A673 (cell line): ENCODE measurements at places on chromosomes 7 and 10.

- H3K36me3 ChIP-seq = no peaks in the 10 kb centered on the region
- no peaks in the 10 kb centered on the region for H3K27me3 ChIP-seq
- no peaks in the 10 kb centered on the region for H3K4me1 ChIP-seq
- H3K27ac ChIP-seq = no peak overlapping the region
These were observed 9.1 kb downstream of the LANCL2 start for GRCh38 chr7:55374213-55374612.

DNA sequence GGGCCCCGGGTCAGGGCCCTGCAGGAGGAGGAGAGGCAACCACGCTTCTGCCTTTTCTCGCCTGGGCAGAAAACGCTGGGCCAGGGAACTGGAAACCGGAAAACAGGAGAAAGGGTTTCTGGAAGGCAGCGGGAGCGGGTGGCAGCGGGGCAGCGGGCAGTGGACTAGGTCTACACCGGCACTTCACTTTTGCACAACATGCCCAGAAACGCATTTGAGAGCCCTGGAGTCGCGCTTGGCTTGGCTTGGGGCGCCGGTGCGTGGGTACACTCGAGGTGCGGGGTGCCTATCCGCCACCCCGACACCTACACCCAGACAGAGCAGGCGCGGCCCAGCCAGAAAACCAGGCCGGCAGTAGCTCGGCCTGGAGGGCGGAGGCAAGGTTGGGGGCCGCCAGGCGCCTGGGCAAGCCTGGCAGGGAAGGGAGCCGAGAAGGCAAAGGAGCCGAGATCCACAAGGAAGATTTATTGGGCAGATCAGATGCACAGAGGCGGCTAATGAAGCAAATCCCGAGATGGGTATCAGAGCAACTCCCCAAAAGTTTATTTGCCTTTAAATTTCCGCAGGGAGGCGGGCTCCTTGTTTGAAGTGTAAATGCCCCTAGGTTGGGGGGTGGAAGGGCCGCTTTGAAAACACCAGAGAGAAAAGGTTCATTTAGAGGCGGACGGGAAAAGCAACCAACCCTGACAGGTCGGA is 3.2 kb upstream of the PAX2 start:
- DNase-seq = no peak
- no peaks in the 10 kb centered on the region for H3K36me3 ChIP-seq
- H3K27me3 ChIP-seq = peaks cover 100% of the 10 kb centered on the region

DNA sequence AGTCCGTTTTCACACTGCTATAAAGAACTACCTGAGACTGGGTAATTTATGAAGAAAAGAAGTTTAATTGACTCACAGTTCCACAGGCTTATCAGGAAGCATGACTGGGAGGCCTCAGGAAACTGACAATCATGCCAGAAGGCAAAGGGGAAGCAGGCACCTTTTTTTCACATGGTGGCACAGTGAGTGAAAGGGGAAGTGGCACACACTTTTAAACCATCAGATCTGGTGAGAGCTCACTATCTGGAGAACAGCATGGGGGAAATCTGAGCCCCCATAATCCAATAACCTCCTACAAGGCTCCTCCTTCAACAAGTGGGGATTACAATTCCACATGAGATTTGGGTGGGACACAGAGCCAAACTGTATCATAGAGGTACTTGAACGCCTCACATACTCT is 30.0 kb downstream of the AGR3 start:
- peaks cover 9% of the 10 kb centered on the region for H3K4me1 ChIP-seq
- no peaks in the 10 kb centered on the region for H3K27me3 ChIP-seq
- no peaks in the 10 kb centered on the region for H3K36me3 ChIP-seq
- no peak overlapping the region for H3K4me3 ChIP-seq

- no peak overlapping the region for H3K27ac ChIP-seq
- peaks cover 3% of the 10 kb centered on the region for H3K4me1 ChIP-seq
- no peaks in the 10 kb centered on the region for H3K36me3 ChIP-seq
- no peak for DNase-seq
- H3K27me3 ChIP-seq = peaks cover 20% of the 10 kb centered on the region
These were observed 39.5 kb downstream of the CNNM1 start for GRCh38 chr10:99368646-99369045.

GRCh38 chr7:150826061-150826849 is 25.7 kb downstream of the TMEM176A start:
- no peaks in the 10 kb centered on the region for H3K36me3 ChIP-seq
- DNase-seq = no peak
- H3K27me3 ChIP-seq = no peaks in the 10 kb centered on the region

DNA sequence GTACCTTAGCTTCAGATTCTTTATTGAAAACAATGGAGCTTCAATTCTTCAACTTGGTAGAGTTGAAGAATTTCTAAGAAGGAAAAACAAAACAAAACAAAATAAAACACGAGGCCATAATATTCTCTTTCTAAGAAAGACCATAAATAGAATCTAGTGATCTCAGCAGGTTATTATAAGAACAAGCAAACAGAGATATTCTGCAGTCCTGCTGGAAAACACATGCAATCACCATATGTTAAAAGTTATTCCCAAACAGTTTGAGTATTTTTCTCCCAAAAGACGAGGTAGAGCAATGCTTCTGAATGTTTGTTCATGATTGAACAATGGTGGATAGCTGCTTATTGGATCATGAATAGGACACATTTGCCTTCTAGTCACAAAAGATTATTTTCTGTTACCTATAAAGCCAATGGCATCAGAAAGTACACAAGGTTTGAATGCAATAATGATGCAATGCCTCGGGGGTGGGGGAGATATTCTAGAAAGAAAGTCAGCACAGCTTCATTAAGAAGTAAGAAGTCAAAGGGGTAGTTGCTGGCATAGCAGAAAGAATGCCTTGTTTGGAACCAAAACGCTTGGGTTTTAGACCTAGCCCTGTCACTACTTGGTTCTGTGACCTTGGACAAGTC is 59.3 kb downstream of the CREB3L2 start:
- no peaks in the 10 kb centered on the region for H3K4me1 ChIP-seq
- no peaks in the 10 kb centered on the region for H3K36me3 ChIP-seq
- DNase-seq = no peak
- H3K27me3 ChIP-seq = no peaks in the 10 kb centered on the region

- H3K27me3 ChIP-seq = peaks cover 29% of the 10 kb centered on the region
- H3K36me3 ChIP-seq = no peaks in the 10 kb centered on the region
- no peaks in the 10 kb centered on the region for H3K4me1 ChIP-seq
- no peak overlapping the region for H3K27ac ChIP-seq
- DNase-seq = no peak
- H3K4me3 ChIP-seq = no peak overlapping the region
These were observed 23.8 kb downstream of the TMEM196 start for GRCh38 chr7:19749658-19750057.

GRCh38 chr10:34866848-34867247 is 51.8 kb upstream of the PARD3 start:
- no peaks in the 10 kb centered on the region for H3K36me3 ChIP-seq

DNA sequence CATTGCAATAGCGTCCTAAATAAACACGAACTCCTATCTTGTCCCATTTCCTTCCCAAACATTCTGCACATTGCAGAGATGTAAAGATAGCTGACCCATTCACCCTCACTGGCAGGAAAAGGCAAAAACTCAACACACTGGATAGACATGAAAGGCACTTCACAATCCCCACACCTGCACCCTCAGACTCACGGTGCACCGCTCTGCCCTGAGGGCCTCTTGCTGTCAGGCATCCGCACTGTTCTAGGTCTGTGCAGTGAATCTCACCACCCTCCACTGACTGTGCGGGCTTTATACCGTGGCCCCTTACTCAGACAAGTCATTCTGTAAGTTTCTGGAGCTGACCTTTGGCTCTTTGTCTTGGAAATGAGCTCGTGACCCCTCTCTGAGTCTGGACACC is 42.9 kb upstream of the PARD3 start:
- no peaks in the 10 kb centered on the region for H3K36me3 ChIP-seq
- H3K27me3 ChIP-seq = no peaks in the 10 kb centered on the region
- H3K4me3 ChIP-seq = no peak overlapping the region
- no peak overlapping the region for H3K27ac ChIP-seq

DNA sequence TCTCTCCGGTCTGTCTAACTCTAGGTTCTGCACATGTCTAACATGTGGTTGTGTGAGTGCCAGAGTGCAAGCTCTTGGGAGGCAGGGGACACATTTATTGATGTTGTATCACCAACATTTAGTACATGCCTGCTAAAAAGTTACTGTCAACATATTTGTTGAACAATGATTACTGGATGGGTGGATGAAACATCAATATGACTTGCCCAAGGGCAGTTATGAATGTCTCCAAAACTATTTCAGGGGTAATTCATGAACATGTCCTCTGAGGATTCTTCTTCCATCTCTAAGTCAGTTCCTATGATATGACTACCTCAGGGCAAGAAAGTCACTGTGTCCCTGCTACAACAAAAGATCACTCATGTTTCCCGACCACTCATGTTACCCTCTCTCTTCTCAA is 91.3 kb upstream of the STEAP1B start:
- no peaks in the 10 kb centered on the region for H3K27me3 ChIP-seq
- peaks cover 7% of the 10 kb centered on the region for H3K4me1 ChIP-seq
- H3K4me3 ChIP-seq = no peak overlapping the region

GRCh38 chr7:70758646-70759045 is 373.3 kb upstream of the GALNT17 start:
- H3K4me3 ChIP-seq = no peak overlapping the region
- H3K27me3 ChIP-seq = no peaks in the 10 kb centered on the region
- peak; percentile 10 for DNase-seq
- no peak overlapping the region for H3K27ac ChIP-seq
- no peaks in the 10 kb centered on the region for H3K4me1 ChIP-seq
